ENCODE measurements at places on chromosomes 7 and 10.
A peak's percentile ranks its signal among the peaks of the same experiment; 100 is the strongest.

DNA sequence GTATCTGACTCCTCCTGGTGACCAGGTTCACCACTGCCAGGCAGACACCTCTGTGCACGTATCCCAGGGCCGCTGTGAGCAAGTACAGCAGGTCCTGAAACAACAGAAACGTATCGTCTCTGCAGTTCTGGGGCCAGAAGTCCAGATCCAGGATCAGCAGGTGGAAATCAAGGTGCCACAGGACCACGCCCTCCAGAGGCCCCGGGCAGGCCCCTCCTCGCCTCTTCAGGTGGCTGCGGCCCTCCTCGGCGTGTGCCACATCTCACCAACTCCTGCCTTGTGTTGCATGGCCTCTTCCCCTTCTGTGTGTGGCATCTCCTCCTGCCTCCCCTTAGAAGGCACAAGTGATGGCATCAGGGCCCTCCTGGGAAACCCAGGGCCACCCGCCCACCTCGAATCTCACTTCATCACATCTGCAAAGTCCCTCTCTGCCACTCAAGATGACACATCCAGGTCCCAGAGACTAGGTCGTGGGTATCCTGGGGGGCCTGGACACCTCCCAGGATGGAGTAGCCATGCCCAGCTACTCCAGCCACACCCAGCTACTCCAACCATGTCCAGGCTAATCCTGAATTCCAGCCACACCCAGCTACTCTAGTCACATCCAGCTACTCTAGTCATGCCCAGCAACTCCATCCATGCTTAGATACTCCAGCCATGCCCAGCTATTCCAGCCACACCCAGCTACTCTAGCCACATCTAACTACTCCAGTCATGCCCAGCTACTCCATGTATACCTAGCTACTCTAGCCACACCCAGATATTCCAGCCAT is 52.6 kb upstream of the DNAAF5 start:
- no peak for DNase-seq

DNA sequence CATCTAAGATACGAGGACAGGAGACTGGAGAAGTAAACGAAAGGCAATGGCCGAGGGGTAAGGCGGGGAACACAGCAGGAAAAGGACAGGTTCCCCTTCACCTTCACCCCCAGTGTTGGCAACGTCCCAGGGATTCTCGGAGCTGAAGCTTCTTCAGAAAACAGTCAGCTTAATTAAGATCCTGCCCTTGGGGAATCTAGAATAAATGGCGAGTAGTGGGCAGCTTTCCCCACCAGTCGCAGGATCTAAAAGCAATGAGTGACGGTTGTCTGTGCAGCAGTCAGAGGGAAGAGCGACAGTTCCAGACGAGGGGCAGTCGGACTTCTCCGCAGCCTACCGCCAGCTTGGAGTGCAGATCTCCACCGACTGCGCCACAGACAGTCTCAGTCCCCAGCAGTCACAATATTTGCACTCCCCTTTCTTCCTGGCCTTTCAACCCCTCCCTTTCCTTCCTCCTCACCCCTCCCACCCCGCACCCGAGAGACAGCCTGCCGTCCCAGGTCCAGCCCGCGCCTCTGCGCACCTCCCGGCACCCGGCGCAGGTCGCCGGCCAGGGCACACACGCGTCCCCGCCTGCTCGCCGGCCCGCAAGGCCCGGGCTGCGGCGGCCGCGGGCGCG is 10.9 kb upstream of the SP8 start:
- peak; percentile 67 for DNase-seq

DNA sequence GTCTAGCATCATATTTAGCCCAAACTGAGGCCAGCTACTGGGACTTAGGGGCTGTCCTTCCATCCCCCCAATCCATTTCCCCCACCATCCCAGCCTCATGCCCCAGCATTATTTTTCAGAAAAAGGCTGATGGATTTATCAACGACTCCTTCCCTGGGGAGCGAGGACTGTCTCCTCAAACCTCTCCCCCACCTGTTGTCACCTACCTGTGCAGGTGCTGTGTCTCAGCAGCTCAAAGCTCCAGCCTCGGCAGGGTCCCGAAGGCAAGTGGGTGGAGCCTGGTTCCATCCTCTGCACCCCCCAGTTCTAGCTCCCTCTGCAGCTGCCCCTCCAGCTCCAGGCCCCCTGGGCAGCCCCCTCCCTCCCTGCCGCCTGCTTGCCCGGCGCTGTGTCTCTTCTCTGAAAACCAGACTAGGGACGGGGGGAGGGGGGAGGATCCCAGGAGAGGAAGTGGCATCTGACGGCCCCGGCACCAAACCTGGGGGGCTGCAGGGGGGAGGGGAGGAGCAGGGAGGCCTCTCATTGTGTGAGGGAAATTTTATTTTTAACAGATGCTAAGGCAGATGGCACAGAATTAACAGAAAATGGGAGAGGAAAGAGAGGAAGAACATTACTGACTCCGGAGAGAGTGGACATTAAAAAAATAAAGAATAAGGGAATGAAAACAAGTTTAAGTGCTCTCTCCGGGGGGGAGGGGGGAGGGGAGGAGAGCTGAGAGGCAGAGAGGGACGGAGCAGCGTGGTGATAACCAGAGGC is 61.7 kb upstream of the PAX2 start:
- DNase-seq = no peak

DNA sequence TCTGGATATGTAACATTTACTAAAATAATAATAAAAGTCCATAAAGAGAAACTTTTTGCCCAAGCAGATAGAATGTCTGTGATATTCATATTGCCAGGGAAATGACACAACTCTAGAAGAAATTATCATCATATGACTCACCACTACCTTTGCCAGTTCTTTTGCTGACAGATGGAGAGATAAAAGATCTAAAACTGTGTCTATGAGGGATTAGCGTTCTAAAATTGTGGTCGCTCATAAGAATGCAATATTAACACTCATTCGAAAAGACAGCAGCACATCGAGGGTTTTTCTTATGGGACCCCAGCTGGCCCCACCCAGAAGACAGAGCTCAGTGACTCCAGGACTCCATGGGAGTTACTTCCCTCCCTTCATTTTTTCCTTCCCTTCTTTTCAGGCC is 16.6 kb upstream of the LANCL2 start:
- no peak for DNase-seq

GRCh38 chr7:156956727-156957126 is 7.2 kb downstream of the NOM1 start:
- no peak for DNase-seq

DNA sequence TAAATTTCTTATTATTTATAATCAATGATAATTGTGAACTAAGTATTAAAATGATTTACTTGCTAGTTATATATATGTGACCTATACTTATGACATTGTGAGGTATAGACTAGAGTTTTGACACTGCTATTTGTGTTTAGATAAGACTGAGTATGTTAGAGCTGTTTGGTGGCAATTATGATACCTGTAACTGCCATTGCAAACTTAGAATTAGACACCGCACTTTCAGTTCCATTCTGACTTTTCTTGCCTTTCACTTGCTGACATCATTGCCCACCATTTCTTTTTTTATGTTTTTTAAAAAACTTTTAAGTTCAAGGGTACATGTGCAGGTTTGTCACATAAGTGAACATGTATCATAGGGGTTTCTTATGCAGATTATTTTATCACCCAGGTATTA is 214.5 kb downstream of the MBL2 start:
- DNase-seq = no peak

DNA sequence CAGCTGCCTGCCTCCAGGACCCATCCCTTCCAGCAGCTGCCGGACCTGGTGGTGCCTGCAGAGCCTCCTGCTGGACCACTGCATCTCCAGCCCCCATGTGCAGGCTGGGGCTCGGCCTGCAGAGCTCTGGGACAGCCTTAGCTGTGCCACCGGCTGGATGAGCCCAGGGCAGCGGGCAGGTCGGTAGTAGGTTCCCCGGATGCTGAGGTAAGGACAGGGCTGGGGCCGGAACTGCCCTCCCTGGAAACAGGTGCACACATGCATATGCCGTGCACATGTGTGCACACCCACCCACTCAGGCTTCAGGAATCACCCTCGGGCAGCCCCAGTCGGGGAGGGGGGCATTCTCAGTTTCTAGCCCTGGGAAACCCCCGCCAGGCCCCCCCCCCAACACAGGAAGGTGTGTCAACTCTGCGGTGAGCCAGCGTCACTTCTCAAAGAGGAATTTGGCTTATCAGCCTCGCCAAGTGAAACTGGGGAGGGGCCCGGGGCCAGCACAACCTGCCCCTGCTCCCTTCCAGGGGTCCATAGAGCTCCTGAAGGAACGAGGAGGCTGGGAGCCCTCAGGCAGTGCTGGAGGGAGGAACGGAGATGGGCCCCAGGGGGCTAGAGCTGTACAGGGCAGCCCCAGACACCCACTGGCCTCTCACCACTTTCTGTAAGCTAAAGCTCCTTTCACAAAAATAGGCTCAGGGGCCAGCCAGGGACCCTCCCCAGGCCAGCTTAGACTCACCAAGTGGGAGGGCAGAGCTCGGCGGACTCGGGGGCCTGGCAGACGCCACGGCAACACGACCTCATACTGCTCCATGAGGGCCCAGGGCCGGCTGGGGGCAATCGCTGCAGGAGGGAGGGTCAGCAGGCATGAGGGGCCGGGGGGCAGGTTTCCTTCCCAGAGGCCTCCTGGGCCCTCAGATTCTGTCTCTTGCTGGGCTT is 1.7 kb downstream of the ADAM8 start:
- DNase-seq = no peak

DNA sequence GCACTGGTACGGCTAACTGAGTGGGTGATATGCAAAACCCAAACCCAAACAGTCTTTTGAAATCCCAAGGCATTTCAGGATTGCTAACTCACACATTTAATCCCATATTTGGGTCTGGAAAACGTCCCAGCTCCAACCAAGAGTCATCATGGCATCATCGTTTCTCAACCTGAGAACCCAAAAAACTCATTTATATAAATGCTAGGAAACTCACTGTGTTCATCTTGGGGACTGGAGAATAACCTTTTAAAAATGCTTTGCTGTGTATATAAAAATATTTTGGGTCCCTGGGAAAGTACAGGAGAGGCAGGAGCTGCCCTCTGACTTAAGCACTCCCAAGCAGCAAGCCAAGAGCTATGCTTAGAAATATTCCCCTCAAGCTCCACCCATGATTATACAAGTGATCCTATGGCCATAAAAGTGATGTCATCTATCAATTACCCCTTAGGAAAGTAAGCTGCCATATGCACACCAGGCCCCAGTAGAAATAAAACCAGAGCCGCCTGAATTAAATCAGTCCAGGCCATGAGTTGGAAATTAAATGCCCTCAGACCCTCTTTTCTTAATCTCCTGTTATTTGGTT is 352.1 kb downstream of the FRMD4A start:
- no peak for DNase-seq

- DNase-seq = no peak
These were observed 45.6 kb downstream of the LBX1 start for GRCh38 chr10:101183458-101184183.

- no peak for DNase-seq
These were observed 50.2 kb downstream of the LMBR1 start for GRCh38 chr7:156842740-156843140.

DNA sequence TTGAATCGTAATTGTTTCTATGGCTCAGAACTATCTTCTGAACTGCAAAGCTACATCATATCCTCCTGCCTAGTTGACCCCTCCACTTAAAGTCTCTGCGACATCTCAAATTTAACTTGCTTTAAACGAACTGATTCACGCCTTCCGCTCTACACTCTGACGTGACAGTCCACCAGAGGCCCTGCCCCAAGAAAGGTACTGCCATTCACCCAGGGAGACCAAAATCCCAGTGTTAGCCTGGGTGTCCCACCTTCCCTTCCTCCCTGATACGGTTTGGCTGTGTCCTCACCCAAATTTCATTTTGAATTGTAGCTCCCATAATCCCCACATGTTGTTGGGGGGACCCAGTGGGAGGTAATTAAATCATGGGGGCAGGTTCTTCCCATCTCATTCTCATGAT is 90.8 kb downstream of the CPXM2 start:
- no peak for DNase-seq

GRCh38 chr10:61765176-61766087 is 102.7 kb downstream of the CABCOCO1 start:
- no peak for DNase-seq

DNA sequence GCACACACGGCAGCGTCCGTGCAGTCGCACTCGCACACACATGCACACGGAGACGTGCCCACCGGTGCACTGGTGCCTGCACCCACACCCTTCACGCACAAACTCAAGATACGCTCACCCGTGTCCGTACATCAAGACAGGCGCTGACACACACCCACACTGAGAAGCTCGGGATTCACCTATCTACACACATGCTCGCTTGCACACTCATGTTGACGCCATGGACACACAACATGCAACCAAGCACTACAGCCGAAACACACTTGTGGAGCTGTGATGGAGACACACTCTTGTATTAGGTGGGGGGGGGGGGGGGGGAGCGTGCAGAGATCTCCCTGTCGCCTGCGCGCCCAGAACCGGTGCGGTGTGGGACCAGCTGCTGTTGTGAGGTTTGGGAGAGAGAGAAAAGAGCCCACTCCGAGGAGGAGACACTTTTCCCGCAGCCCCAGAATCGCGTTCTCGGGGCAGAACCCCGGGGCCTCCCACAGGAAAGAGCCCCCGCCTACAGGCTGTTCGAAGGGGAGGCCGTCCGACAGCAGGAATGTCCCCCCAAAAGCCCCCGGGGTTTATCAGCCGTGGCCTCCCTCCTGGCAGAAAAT is 605 bp upstream of the NFKB2 start:
- DNase-seq = peak; percentile 65

GRCh38 chr7:127911968-127912511 is 119.2 kb downstream of the LRRC4 start:
- no peak for DNase-seq

DNA sequence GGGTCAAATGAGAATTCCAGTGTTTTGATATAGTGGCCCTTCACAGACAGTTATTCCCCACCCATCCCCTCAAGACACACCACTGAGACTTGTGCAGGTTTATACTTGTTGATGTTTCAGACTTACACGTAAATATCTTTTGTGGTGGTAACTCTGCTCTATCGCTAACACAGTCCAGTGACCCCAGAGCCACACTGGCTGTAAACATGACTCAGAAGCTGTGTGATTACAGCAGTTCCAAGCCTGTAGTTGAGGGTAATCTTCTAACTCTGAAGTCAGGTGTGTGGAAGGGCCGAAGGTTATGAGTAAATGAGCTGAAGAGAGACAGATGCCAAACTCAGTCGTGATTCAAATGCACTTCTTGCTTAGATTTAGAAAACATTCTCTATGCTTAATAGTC is 19.4 kb downstream of the NOBOX start:
- DNase-seq = no peak

- no peak for DNase-seq
These were observed 57.9 kb downstream of the NPY start for GRCh38 chr7:24341691-24342413.

GRCh38 chr10:62790019-62790555 is 14.4 kb upstream of the ADO start:
- no peak for DNase-seq

DNA sequence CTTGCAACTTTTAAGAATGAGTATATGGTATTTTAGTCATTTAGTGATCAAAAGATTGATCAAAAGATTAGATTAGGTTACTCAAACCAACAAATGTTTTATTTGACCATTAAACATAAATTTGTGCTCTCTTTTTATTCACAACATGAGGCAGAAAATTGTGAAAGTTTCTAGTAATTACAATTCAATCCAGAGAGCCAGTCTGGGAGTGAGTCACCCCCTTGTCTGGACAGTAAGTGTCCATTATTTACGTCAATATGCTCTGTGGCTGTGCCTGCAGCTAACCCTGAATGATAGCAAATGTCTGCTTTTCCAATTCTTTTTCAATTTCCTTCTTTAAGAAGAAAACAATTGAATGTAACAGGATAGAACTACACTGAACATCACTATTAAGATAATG is 27.9 kb downstream of the GNG11 start:
- no peak for DNase-seq

- no peak for DNase-seq
These were observed 13.1 kb downstream of the GPER1 start for GRCh38 chr7:1100834-1101562.

GRCh38 chr7:56188823-56189346 is 72.7 kb upstream of the NUPR2 start:
- DNase-seq = no peak

- DNase-seq = no peak
These were observed 87.6 kb upstream of the ADCY1 start for GRCh38 chr7:45486575-45486974.

Data from upper lobe of right lung (tissue), 1 donor.